ENCODE measurements at places on chromosomes 16 and 17.

DNA sequence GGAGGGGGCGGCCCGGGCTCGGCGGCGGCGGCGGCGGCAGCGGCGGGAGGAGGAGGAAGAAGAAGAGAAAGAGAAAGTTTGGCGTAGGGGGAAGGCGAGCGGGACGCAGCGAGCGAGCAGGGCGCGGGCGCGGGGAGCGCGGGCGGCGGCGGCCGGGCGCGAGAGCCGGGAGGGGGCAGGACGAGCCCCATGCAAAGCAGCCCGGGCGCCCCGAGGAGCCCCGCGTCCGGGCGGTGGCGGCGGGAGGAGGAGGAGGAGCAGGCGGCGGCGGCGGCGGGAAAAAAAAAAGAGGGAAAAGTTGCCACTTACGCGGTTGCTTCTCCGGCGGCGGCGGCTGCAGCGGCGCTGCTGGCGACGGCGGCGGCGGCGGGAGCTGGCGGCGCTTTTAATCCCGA, 10.3 kb upstream of the ZFHX3 start:
- no peak for DNase-seq

GRCh38 chr17:34826332-34826731, 134.9 kb downstream of the CCT6B start:
- no peak for DNase-seq

DNA sequence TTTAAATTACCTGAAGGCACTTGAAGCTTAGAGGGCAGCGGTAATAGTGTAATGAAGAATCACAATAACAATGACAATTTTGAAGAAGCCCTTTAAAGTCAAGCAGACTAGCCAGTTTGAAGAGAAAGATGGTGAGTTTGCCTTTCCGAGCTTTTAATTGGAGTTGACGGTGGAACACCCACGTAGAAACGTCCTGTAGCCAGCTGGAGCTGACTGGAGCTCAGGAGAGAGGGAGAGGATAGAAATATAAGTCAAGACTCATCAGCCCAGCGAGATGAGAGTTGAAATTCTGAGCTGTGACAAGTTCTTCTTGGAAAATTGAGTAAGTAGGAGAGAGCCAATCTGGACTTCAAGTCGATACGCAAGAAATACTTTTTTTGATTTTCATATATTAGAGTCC, 91.7 kb upstream of the CACNG3 start:
- no peak for DNase-seq

- no peak for DNase-seq
Observed at GRCh38 chr17:9177212-9177611, 155.9 kb downstream of the NTN1 start.

DNA sequence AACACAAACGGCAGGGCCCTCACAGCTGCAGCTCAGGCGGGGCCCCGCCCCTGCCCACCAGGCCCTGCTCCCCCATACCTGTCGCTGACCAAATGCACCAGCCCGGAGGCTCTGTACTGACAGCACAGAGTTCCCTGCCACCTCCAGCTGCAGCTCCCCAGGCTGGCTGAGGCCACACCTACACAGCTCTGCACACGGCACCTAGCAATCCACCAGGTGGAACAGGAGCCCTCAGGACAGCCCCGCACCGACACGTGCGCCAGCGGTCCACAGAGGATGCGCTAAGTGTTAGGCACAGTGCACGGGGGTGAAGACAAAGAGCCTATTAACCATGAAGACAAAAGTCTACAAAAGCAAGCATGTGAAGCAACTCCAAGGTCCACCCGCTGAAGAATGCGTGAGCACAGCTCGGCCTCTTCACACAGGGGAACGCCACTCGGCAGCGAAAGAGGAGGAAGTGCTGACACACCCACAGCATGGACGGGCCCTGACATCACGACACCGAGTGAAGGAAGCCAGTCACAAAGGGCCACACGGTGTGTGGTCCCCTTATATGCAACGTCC, 5.4 kb downstream of the ZCCHC14 start:
- peak; percentile 69 for DNase-seq

GRCh38 chr17:31249835-31250141, 47.3 kb downstream of the OMG start:
- no peak for DNase-seq

DNA sequence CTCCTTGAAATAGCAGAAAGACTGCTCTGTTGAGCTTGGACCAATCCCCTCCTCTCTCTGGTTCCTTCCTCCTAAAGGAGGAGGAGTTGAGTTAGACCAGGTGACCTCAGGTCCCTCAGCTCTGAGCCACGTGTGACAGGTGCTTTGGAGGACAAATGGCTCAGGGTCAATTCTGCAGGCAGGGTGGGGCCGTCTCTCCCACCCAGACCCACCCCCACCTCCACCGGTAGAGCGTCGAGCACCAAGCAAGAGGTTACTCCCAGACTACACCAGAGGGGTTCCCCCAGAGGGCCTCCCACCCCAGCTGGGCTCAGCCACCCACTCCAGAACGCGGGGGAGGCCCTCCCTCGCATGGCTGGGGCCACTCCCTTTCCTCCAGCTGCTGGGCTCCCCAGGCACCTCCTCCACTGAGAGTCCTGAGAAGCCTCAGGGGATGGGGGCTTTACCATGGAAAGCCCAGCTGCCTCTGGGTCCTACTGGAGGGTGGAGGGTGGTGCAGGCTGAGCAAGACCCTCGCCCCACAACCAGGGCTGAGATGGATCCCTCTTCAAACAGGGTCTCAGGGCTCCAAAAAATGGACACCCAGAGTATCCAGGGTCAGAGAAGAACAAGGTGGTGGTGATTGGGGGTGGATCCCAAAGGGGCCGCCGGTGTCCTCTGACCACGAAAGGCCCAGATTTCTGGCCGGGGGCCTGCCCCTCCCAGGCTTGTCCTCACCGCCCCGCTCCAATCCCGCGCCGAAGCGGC, 7.6 kb downstream of the MYO1C start:
- DNase-seq = peak; percentile 50

DNA sequence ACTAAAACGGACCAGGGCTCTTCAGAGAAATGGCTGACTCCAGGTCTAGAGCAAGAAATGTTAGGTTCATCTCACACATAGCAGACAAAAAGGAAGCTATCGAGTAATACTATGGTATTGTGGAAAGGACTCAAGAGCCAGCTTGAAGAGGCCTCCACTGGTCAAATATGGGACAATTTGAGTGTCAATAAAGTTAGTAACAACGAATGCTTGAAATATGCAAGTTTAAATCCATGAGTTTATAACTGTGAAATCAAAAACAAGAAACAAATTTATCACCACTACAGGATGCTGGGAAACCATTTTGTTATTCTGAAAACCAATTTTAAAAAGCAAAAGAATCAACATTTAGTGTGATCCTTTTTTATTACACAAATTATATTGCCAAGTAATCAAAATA, 50.4 kb upstream of the ANKFY1 start:
- no peak for DNase-seq

DNA sequence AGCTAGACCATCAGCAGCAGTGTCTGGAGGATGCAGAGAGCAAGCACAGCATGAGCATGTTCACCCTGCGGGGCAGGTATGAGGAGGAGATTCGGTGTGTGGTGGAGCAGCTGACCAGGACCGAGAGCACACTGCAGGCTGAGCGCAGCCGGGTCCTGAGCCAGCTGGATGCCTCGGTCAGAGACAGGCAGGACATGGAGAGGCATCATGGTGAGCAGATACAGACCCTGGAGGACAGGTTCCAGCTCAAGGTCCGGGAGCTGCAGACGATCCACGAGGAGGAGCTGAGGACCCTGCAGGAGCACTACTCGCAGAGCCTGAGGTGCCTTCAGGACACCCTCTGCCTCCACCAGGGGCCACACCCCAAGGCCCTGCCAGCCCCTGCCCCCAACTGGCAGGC, 38.8 kb downstream of the PLD6 start:
- DNase-seq = no peak

GRCh38 chr16:70679671-70680494, 6.0 kb downstream of the MTSS2 start:
- DNase-seq = no peak

DNA sequence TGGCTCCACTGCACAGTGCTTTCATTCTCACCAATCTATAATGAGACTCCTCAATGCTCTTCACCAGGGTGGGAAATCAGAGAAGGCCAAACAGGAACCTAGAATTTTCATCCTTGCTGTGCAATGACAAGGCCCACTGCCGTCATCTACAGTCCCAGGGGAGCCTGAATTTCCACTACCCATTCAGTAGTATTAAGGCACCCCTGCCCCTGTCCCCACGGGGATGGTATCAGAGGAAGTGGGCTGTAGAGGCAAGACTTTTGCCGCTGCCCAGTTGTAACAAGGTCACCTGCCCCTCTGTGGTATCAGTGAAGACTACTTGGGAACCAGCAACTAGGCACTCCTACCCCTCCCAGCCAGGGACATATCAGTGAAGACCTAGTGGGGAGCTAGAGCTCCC, 104.5 kb downstream of the C16orf78 start:
- DNase-seq = no peak

GRCh38 chr16:66378741-66379570, 12.5 kb downstream of the CDH5 start:
- no peak for DNase-seq

GRCh38 chr16:10616756-10617640, 36.6 kb upstream of the EMP2 start:
- DNase-seq = no peak

GRCh38 chr16:5075637-5076036, 4.0 kb downstream of the ALG1 start:
- DNase-seq = no peak

DNA sequence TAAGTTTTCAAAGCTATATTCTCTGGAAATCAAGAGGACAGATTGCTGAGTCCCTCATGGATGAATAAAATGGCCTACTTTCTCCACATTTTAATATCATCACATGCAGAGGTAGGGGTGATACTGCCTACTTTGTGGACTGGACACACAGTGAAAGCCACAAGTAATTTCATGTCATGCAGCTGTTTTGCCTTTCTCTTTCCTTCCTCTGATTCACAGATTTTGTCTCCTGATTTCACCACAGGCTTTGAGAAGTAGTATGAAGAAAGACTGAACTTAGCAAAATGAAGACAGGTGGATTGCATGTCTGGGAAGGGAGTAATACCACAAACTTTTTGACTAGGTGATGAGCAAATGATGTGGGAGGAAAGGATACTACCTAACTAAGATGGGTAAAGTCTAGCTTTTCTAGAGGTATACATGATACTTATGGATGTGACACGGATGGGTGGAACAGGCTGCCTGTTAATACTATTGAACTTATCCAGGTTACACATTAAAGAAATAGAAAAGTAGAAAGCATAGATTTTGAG, 478.4 kb upstream of the GOT2 start:
- DNase-seq = no peak

GRCh38 chr17:81160747-81161453, 4.4 kb upstream of the PVALEF start:
- DNase-seq = no peak

GRCh38 chr17:46881015-46881414, 29.6 kb downstream of the WNT9B start:
- no peak for DNase-seq

- DNase-seq = no peak
Observed at GRCh38 chr17:15351925-15352324, 10.5 kb upstream of the TEKT3 start.

DNA sequence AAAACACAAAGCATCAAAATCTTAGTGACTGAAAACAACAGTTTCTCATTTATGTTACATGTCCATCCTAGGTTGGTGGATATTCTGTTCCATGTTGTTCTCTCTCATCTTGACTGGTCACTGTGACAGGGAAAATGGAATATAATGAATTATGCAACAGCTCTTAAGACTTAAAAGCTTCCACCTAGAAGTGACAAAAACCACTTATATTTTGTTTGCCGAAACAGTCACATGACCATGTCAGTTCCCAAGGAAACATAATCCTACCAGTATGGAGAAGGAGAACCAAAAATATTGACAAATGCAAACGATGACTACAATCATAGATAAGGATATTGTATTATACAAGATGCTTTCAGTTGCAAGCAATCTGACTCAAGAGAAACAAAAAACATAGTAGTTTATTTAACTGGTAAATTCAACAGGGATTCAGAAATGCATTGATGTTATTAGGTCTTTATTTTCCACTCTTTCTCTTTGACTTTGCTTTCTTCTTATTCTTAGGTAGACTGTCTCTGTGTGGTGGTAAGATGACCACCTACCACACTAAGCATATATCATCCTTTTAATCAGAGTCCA, 103.8 kb downstream of the SSH2 start:
- peak; percentile 10 for DNase-seq

GRCh38 chr16:66886914-66887313, 6.6 kb downstream of the PDP2 start:
- DNase-seq = no peak

DNA sequence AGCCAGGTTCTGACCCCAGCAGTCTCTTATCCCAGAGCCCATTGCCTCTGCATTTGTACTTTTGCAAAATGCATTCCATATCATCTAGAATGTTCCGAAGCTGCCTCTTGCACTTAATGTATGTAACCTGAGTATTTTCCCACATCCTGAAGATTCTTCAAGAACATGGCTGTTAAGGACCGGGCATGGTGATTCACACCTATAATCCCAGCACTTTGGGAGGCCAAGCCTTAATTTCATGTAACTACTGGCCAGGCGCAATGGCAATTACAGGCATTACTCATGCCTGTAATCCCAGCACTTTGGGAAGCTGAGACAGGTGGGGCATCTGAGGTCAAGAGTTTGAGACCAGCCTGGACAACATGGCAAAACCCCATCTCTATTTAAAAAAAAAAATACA, 31.7 kb upstream of the GAN start:
- DNase-seq = no peak

GRCh38 chr17:56594320-56595107, 1.0 kb downstream of the NOG start:
- no peak for DNase-seq

DNA sequence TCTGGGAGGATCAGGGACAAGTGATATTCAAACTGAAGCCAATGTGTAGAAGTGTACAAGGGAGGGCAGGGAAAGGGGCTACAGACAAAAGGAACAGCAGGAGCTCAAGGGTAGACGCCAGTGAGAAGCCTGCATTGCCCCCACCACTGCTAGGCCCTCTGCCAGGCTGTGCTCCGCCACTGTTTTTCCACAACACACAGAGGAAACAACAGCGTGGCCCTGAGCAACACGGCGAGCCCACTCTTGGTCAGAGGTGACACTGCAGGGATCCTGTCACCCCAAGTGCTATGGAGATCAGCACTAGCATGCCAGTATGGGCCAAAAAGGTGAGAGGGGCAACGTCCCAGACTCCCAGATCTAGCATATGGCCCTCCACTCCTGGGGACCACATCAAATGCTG, 23.4 kb downstream of the MYO18A start:
- DNase-seq = no peak

DNA sequence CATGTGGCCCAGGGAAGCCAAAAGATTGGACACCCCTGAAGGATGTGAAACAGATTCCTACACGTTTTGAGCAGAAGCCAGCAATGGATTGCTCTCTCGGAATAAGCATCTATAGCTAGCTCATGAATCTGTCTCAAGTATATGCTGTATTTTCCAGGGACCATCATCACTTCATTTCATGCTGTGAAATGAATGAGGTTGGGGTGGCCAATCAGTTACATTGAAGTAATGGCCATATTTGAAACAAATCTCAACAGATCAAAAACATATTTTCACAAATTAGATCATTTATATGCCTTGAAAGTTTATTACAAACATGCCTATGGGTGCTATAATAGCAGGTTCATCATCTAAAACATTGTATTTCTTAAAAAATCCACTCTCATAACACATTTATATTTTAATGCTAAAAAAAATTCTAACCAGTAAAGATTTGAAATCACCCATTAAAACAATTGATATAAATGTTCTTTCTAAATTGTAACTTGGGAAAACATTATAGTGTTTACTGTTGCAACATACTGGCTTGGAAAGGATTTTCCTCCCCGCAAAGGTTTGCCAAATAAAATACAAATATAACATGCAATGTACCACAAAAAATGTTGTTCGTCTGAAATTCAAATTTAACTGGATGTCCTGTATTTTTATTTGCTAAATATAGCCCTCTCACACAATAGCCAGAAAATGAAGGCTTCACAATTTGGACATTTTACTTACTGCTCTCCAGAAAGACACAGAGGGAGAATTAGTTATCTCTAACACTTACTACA, 743.6 kb downstream of the KCNJ2 start:
- no peak for DNase-seq

All from NCI-H187 (cell line).